D341Med (cell line): ENCODE measurements at places on chromosomes 2 and 18.

DNA sequence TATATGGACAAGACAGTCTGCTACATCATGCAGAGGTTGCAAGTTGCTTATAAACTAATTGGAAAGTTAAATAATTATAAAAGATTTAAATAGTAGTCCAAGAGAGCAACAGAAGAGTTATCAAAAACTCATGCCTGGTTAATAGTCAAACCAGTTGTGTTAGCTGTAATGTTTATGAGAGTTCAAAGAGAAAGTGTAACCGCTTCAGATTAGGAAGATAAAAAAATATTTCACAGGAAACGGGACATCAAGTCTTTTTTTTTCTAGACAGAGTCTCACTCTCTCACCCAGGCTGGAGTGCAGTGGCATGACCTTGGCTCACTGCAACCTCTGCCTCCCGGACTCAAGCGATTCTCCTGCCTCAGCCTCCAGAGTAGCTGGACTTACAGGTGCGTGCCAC, 34.6 kb upstream of the RNF125 start:
- DNase-seq, result no peak

GRCh38 chr2:61338447-61338846, 132.4 kb downstream of the USP34 start:
- no peak for DNase-seq

DNA sequence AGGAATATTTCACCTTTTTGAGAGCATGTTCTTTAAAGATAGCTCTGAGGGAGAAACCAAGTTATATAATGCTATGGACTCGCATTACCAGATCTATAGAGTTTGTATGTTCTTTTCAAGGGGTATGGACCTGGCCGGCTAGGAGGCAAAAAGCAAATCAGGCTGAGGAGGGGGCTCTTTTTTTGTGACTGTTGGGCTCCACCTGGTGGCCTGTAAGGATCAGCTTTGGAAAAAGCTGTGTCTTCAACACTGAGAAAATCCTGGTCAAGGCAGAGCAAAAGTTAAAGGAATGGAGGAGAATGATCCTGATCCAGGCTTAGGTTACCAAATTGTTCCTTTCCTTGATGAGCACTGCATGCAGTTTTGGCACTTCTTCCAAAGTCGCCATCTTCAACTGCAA, 180.5 kb downstream of the DIS3L2 start:
- peak; percentile 67 for DNase-seq

DNA sequence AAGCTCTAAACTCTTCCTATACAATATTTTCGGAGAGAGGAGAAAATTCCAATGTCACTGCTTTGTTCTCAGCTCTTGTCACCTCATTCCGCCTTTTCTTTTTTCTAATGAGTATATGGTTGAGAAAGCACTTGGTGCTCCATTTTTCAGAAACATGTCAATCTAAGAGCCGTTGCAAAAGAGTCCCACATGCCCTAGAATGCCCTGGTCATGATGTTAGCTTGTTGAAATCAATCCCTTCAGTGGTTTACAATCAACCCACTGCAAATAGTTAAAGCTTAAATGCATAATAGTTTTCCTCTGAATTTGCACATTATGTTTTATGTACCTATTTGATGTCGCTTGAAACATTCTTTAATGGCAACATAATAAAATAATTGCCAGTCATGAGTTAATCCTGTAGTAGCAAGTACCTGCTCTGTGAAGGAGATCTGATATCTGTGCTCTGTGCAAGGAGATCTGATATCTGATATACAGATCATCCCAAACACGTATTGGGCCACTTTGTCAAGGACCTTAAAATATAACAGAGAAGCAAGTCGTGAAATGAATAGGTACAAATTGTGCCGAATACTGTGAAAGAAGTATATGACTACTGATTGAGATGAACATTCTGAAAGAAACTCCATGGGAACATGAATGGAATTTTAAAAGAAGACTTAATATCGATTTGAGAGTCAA, 1633.5 kb downstream of the SUCLG1 start:
- DNase-seq, result no peak

- DNase-seq, result no peak
Observed at GRCh38 chr18:48693006-48693405, 154.2 kb downstream of the CTIF start.

DNA sequence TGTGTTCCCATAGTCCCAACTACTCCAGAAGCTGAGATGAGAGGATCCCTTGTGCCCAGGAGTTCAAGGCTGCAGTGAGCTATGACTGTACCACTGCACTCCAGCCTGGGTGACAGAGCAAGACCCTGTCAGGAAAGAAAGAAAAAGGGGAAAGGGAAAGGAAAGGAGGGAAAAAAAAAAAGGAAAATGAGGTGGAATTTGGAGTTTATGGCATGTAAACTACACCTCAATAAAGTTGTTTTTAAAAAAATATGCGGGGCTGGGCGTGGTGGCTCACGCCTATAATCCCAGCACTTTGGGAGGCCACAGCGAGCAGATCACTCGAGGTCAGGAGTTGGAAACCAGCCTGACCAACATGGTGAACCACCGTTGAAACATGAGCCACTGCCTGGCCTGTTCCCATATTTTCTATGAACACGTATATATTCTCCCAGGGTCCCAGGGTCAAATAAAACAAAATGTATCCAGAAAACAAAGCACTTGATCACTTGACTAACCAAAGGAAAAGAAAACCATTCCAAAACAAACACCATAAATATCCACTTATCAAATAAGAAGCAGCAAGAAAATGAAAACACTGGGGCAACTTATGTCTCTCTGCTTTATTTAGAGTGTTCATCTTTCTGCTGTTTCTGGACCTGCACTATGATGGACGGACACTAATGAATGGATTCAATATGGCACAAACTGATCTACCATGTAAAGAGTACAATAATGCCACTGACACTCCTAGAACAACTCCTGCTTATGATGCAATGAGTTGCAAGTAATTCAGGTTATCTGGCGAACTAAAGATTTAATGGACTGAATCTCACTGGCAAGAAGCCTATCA, 56.8 kb downstream of the ASXL2 start:
- no peak for DNase-seq
